ENCODE measurements at places on chromosomes 7 and 10.

- DNase-seq = no peak
These were observed 293.6 kb downstream of the DNAJB6 start for GRCh38 chr7:157630301-157630853.

DNA sequence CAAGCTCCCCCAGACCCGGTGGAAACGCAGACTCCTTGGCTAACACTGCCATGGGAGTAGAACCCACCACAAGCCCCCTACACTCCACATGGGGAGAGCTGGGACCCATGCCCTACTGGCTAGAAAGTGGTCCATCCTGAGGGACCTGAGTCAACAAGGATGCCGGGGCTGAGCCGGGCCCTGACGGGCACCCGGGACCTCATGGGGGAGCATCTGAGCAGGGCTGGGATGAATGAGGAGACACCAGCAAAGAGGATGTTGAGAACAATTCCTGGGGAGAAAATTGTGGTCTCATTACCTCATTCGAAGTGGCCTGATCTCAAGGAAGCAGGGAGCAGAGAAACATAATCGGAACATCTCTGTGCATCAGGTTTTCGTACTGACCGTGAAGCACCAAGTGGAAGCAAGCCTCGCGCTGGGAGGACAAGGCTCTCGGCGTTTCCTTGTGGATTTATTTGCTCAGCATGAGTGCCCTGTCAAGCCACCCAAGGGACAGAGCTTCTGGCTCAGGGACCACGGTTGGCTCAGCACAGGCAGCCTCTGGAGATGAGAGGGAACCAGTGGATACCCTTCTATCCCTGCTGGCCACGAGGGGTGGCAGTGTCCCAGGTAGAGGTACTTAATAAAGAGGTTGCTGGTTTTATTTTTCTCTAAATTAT is 132.2 kb upstream of the FAM20C start:
- no peak for DNase-seq

- no peak for DNase-seq
These were observed 39.0 kb downstream of the MYL10 start for GRCh38 chr7:101589976-101590662.

DNA sequence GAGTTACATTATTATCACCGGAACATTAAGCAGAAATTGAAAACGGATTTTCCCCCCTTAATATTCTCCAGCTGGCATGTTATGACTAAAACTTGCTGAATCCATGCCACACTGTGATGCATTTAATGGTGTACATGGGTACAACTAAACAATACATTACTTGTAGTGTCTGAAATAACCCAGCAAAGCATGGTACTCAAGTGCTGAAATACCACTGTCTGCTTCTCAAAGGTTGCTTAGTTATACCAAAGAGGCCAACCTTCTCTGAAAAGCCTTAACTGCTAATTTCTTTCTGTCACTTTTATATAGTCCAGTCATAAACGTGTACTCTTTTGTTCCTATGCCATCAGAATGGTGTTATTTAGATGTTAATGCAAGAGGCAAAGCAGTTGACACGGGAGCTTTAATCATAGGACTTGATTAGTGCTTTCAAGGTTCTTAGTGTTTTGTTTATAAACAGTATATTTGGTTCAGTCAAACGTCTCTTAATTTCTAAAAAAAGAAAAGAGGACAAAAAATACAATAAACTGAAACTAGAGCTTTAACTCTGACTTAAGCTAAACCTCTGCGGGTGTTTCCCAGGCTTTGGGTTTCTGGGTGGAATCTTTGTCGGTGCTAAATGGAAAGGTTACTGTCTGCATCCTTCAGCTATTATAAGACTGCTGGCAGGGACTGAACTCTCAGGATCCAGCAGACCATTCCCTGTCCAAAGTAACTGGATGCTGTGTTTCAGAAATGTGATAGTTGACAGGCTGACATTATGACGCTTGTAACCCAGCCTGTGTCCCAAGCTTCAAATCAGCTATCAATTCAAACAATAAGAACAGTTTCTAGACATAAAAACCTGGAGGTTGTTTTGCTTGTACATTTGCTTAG is 202.6 kb downstream of the PPP1R3A start:
- DNase-seq = no peak

DNA sequence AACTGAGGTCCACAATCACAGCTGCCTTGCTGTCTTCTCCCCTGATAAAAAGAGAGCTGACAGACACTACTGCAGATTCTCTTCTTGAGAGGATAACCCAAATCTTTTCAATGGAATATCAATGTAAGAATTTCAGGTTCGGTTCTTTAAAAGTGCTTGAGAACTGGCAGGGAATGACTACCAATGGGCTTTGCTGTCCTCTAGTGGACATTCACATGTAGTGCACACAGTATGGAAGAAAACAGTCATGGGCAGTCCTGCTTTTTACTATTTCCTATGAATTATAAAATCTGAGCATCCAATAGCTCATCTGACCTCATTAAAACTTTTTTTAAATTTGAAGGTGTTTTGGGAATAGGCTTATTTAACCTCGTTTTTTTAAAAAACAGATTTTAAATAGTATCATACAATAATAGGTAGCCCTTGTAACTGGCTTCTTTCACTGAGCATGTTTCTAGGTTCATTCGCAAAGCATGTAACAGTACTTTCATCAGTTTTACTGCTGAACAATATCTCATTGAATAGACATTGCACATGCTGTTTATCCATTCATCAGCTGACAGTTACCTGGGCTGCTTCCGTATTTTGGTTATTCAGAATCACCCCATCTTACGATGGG is 18.3 kb downstream of the FZD9 start:
- no peak for DNase-seq

GRCh38 chr10:14008740-14009080 is 322.0 kb downstream of the FRMD4A start:
- DNase-seq = no peak

GRCh38 chr10:132187430-132188138 is 836 bp downstream of the DPYSL4 start:
- no peak for DNase-seq
